ENCODE measurements at places on chromosomes 6 and 20. TPM values are rescaled to one million over a fixed set of nuclear protein-coding genes. Genes with fewer than 3 reads are reported as not detected.

GRCh38 chr6:116447052-116447451 lies 14.1 kb upstream of the CALHM6 start:
- DNase-seq = no peak

GRCh38 chr6:88566746-88567534 lies 396.5 kb downstream of the RNGTT start:
- no peak for DNase-seq

Gene OPRL1
- 9.4 TPM for polyA plus RNA-seq

Gene CLIC5
- 17.1 TPM for polyA plus RNA-seq

DNA sequence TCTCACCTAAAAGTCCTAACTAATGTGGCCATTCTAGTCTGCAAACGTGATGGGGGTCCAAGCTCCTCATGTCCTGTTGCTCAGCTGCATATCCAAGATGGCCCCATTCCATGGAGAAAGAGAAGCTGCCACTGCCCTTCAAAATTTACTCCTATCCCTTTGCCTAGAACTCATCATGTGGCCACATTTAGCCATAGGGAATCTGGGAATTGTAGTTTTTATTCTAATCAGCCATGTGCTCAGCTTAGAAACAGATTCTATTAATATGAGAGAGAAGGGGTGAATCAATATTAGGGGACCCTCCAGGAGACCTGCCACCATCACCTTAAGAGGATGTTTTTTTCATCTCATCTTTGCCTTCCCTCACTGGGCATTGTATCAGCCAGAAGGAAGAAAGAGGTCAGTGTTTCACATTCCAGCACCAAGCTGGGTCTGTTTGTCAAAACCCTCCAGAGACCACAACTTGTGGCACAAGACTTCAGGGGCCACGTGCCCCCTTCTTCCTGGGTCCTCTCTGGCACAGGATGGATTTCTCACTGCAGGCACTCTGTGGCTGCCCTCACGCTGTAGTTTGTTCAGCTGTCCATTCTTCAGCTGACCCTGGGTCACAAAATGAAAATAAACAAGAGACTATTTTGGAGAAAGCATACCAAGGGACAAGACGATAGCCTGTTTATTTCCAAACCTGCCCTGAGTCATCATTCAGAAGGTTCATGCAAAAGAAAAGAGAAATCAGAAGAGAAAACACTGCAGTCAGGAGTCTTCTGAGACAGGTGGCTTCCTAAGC lies 172.0 kb downstream of the EYA2 start:
- DNase-seq = no peak

GRCh38 chr6:128343706-128344105 lies 176.7 kb downstream of the PTPRK start:
- DNase-seq = no peak

Gene ADTRP
- 49.6 TPM for polyA plus RNA-seq

DNA sequence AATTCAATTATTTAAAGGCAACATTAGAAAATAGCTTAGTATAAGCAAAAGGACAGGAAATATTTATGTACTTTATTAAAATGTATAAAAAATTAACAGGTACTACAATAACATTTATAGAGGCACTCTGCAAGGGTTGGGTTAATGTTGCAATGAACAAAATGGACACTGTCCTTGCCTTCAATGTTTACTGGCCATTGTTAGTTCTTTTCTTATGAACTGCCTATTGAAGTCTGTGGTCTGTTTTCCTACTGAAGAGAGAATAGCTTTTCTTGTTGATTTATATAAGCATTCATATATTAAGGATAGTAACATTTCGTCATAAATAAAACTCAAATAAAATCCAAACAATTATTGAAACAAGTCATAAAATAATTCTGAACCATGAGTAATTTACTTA lies 135.3 kb upstream of the BEND6 start:
- DNase-seq = no peak

Gene ANKRD66
- polyA plus RNA-seq = 0.83 TPM

DNA sequence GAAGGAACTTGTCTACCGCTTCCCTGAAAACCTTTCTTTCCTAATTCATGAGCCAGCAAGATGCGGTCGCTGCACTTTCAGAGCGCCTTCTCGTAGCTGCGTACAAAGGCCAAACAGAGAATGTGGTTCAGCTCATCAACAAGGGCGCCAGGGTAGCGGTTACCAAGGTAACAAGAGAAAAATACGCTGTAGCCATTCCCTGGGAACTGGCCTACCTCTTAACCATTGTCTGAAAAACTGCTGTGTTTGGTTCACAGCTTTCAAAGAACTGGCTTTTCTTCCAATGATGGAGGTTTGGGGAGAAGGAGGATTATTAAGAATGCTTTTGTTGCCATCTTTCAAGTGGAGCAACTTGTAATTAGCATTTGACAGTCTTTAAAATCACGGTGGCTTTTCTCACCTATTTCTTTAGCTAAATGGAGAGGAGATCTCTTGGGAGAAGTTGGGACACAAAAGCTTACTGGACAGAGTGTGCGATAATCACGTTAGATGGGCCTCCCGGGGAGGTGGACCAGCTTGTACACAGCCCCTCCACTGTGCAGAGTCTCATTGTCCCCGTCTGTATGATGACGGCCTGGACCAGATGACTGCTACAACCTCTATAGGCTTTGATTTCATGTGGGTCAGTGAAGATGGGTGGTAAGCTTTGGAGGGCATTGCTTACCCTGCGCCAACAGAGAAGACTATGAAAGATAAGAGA lies 71.5 kb downstream of the LYRM2 start:
- DNase-seq = no peak

- no peak for DNase-seq
Observed at GRCh38 chr6:37779111-37779800, 40.3 kb upstream of the ZFAND3 start.

Gene RUNX2
- 6.0 TPM for polyA plus RNA-seq

DNA sequence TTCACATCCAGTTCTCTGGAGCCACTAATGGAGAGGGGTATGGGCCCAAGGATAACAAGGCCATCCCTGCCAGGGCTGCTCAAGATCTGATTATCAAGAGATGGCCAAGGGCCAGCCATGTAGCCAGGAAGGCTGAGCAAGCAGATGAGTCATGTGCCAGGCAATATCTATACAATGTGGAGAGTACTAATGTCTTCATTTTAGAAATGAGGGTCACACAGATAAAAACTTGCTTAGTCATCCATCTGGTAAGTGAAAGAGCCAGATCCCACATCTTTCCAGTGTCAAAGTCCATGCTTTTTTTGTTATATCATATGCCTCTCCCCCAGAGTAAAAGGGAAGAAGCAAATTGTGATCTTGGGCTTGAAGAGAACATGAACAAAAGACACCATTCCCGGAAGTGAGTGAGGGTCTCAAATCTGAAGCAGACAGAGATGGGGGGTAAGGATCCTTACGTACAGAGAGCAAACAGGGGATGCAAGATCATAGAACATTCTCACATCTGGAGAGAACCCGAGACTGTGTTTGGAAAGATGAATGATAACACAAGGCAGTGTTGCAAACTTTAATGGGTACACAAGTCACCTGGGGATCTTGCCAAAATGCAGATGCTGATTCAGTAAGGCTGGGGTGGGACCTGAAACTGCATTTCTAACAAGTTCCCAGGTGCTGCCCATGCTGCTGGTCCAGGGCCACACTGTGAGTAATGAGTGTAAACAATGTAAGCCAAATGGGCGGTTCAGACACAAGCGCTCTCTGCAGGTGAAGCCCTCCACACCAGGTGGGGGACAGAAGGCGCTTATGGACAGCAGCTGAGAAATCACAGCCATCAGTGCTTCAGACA lies 20.0 kb upstream of the GSTA3 start:
- peak; percentile 32 for DNase-seq

- no peak for DNase-seq
Observed at GRCh38 chr6:131683479-131683878, 17.7 kb downstream of the OR2A4 start.

DNA sequence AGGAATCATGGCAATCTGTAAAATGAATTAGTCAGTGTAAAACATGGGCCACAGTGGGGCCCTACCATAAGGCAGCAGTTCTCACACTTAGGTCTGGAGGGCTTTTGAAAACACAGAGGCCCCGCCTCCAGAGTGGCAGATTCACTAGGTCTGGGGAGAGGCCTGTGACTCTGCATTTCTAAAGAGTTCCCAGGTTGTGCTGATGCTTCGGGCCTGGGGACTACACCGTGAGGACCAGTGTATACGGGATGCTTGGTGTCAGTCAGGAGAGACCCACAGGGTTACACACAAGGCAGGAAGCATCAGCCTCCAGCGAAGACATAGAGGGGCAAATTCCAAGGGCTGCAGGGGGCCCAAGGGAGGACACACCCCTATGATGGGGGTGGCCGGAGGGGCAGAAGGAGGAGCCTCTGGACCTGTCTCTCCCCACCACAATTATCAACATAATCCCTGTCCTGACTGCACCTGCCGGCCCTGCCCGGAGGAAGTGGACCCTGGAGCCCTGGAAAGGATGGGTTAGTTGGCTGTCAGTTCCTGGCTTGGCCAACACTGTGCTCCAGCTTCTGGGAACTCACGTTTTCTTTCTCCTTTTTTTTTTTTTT lies 46.7 kb downstream of the FGD2 start:
- DNase-seq = no peak

GRCh38 chr6:142275236-142276006 lies 26.4 kb upstream of the ADGRG6 start:
- no peak for DNase-seq

- no peak for DNase-seq
Observed at GRCh38 chr6:93120154-93120742, 299.1 kb downstream of the EPHA7 start.

DNA sequence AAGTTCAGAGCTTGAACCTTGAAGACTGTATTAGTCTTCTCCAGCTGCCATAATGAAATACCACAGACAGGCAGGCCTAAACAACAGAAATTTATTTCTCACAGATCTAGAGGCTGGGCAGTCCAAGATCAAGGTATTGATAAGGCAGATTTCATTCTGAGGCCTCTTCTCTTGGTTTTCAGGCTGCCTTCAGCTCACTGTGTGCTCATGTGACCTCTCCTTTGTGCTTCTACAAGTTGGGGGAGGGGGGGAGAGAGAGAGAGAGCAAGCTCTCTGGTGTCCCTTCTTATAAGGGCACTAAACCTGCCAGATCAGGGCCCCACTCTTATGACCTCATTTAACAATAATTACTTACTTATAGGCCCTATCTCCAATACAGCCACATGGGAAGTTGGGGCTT lies 102.6 kb upstream of the RSPO3 start:
- DNase-seq = no peak

- no peak for DNase-seq
Observed at GRCh38 chr6:133268621-133269020, 27.5 kb downstream of the EYA4 start.

- DNase-seq = no peak
Observed at GRCh38 chr6:169093066-169093723, 160.5 kb downstream of the THBS2 start.

DNA sequence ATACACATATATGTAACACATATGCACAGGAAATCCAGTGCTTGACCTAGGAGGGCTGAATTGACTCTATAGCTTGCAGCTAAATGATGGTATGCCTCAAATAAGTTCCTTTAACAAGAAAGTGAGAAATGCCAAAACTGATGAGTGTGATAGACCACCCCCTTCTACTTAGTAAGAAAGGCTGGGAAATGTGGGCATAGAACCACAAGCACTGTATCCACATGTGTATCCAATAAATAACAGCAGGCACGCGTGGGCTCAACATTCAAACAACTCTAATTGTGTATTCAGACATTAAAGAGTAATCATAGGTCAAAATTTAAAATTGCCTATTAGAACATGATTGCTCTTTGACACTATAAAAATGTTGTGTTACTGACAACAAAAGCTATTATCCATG lies 54.1 kb downstream of the FAM83B start:
- DNase-seq = no peak

DNA sequence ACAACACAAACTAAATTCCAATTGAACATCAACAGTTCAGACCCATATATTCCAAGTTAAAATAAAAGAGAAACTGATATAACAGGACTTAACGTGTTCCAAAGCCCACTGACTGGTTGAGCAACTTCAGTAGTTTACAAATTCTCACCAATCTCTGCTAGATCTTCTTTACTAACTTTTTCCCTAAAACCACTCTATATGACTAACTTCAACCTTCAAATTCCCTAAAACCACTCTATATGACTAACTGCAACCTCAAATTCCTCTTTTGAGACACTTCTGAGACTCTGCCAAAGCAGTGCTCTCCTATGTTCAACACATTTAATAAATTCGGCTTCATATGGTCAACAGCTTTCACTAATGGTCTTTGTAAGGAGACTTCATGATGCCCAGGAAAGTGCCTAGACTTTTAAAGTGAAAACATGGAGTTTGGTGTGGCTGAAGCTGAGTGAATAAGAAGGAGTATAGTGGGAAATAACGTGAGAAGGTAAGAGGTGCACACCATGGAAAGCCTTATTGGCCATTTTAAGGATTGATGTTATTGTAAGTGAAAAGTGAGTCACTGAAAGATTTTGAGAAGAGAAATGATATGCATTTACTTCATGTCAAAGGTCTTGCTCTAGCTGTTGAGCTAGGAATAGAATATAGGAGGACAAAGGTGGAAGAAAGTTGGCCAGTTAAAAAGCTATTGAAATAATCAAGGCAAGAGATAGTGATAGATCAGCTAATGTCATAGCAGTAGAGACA lies 134.0 kb upstream of the HCRTR2 start:
- DNase-seq = no peak

DNA sequence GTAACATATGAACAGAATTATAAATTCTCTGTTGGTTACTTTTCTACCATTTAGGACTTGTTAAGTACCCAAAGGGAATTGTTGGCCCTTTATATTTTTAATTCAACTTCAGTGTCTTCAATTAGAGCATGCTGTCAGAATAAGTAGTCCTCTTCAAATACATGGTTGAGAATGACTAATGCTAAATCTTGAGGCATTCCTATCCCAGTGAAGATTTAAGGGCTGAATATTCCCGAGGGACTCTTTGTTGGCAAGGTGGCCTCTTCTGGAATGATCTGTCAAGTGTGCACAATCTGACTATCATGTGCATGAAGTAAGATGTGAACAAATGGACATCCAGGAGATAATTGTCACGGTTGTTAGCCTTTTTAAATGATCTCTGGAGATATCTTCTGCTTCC lies 421.7 kb downstream of the BMP2 start:
- DNase-seq = no peak

DNA sequence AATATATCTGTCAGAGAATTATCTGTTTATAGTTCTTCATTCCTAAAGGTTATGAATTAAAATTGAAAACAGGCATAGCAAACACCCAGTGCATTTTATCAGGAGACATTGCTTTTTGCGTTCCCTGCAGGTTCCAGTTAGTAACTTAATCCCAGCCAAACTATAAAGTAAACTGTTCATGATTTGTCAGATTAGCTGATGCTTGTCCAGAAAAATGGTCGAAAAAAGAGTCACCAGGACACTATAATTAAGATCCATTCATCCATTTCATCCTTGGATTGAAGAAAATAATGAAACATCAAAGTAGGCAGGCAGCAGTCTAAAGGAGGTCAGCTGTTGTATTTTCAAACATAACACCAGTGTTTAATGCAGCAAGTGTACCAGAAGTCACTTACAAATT lies 75.9 kb downstream of the EPHA7 start:
- DNase-seq = no peak

DNA sequence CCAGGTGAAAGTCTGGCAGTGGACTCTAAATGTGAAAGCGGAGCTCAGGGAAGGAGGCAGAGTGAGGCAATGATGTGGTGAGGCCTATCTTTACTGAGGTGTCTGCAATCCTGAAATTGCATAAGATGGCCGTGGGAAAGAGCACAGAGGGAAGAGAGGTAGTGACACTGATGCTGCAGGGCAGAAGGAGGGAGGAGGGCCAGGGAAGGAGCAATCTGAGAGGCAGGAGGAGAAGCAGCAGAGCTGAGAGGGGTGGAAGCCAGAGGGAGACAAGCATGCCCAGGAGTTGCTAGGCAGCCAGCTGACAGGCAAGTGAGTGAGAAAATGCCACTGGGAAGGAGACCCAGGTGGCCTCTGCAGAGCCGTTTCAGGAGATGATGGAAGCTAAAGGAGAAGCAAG lies 97.4 kb upstream of the CNR1 start:
- DNase-seq = no peak

Gene PRR18
- 0.16 TPM for polyA plus RNA-seq

Data from testis (tissue), 5 donors.